ENCODE measurements at places on chromosomes 13 and 19.

GRCh38 chr19:53394522-53394973 is 401 bp upstream of the ZNF765 start:
- DNase-seq, result no peak

- DNase-seq, result no peak
These were observed 250.2 kb downstream of the ABCC4 start for GRCh38 chr13:95050800-95051615.

- no peak for DNase-seq
These were observed 6.0 kb upstream of the CCDC97 start for GRCh38 chr19:41303954-41304353.

DNA sequence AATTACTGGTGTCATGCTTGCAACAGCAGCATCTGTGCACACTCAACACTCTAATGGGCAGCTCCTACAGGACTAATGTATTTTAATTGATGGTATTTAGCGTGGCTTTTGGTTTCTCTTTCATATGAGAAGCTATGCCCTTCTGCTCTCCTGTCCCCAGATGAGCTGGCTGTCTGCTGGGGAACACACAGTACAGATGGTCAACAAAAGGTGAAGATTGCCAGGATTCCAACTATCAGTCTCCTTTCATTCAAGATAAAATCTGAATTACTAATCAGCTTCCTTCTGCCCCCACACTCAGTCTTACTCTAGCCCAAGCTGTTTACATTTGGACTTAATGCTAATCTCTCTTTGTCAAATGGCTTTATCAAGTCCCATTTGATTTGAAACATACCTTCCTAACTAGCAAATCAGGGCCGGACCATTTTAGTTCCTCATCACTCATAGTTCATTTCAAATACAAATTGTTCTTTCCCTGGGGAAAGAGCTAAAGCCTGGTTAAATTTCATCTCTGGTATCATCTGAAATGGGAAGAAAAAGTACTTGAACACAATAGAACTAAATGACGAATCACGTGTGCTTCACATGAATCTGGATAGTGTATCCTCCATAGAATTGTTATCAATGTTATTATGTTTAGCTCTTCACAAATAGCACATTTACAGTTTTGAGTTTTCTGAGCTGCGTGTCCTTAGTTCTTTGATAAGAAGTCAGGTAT is 988.0 kb downstream of the PCDH17 start:
- no peak for DNase-seq

DNA sequence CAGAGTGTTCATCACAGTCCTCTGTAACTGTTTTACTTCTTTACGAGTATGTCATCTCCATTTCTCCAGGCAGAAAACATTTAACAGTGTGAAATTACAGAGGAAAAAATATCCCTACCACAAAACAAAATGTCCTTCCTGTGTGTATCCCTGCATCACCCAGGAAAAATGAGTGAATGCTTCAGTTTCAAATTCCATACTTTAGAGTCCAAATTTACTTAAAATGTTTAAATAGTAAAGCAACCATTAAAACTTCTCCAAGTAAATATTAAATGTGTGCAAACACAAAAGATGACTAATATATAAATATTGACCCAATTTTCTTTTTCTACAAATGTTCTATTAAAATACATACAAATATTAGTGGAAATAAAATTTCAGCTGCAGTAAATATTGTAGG is 1016.6 kb upstream of the PCDH20 start:
- DNase-seq, result no peak

DNA sequence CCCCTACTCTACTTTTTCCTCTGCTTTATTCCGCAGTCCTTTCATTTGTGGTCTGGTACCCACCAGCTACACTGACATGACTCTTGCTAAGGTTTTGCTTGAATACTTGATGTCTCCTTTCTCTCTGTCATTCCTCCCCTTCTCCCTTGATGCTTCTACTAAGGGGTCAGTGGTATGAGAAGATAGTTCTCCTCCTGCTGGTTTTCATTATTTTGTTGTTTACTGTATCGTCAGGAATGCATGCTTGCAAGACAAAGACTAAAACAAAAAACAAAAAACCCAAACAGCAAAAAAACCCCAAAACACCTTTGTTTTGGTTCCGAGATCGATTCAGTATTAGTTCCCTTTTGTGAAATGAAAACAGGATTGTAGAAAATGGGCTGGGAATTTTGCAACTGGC is 59.5 kb downstream of the PCCA start:
- DNase-seq, result no peak

DNA sequence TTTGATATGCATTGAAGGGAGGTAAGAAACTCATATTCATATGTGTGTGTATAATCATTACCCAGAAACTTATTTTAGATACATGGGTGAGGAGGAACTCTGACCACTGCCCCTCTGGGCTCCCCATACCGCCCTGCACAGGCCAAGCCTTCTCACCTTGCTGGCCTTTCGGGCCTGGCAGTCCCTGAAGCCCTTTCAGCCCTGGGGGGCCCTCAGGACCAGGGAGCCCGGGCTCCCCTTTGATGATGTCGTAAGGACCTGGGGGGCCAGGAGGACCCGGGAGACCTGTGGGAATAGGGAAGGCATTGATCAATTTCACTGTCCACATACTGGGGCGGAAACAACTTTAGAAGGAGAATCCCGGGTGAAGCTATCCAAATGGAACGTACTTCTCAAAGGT is 142.3 kb downstream of the COL4A1 start:
- DNase-seq, result no peak

DNA sequence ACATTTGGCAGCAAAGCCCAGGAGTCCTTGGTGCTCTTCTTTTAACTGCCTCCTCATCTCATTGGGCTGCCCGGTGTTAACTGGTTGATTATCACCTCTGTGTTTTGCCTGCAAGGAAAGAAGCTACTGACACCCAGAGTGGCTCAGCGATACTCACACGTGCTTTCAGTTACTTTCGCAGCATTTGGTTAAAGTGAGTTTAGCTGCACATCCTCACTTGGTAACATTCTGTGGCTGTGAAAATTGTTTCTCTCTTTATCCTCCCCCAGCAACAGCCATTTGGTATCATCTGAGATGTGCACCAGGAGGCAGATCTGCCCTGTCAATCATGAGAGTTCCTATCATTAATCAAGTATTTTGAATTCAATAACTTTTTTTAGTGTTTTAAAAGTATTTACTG is 44.6 kb upstream of the GPR183 start:
- no peak for DNase-seq

GRCh38 chr13:88461272-88462009 is 790.3 kb downstream of the SLITRK5 start:
- DNase-seq, result no peak

GRCh38 chr19:30677702-30678101 is 305.5 kb downstream of the ZNF536 start:
- no peak for DNase-seq
